ENCODE measurements at places on chromosomes 1 and 21.

DNA sequence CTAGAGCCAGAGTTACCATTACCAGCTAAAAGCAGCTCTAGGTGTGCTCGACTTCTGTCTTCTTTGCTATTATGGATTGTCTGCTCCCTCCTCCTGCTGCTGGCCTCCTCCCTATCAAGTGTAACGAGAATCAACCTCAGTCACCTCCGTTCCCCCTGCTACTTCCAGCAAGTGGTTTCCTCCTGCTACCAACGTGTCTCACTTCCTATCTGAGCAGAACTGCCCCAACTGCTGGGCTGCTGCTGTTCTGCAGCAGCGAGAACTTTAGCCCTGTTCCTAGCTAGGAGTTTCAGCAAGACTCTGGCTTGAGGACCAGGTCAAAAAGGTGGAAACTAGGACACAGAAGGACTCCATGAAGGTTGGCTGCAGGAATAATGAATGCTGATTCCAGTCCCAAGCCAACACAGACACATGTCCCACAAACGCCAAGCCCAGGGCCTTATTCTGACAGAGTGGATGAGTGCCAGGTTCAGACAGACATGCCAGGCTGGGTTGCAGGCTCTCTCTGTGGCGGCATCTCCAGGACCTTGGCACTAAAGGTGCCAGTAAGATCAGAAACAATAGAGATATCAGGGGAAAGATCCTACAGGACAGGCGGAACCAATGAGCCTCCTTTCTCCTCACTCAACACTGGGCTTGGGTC, 46.9 kb downstream of the CD34 start:
- no peaks in the 10 kb centered on the region for H3K27me3 ChIP-seq
- H3K36me3 ChIP-seq: peaks cover 4% of the 10 kb centered on the region
- no peak for DNase-seq
- H3K4me3 ChIP-seq: no peak overlapping the region
- no peaks in the 10 kb centered on the region for H3K4me1 ChIP-seq

- H3K4me1 ChIP-seq: peaks cover 28% of the 10 kb centered on the region
- DNase-seq: no peak
- no peaks in the 10 kb centered on the region for H3K27me3 ChIP-seq
- no peak overlapping the region for H3K4me3 ChIP-seq
- no peaks in the 10 kb centered on the region for H3K36me3 ChIP-seq
- peak overlapping the region; percentile 49 for H3K27ac ChIP-seq
Observed at GRCh38 chr1:207389728-207390464, 64.2 kb upstream of the CR2 start.

GRCh38 chr1:30615816-30616590, 107.4 kb downstream of the MATN1 start:
- H3K4me3 ChIP-seq: no peak overlapping the region
- no peaks in the 10 kb centered on the region for H3K36me3 ChIP-seq
- no peaks in the 10 kb centered on the region for H3K27me3 ChIP-seq

- H3K4me3 ChIP-seq: no peak overlapping the region
- H3K27me3 ChIP-seq: no peaks in the 10 kb centered on the region
- DNase-seq: no peak
- no peak overlapping the region for H3K27ac ChIP-seq
- no peaks in the 10 kb centered on the region for H3K36me3 ChIP-seq
Observed at GRCh38 chr1:212329105-212329504, 43.9 kb downstream of the PPP2R5A start.

DNA sequence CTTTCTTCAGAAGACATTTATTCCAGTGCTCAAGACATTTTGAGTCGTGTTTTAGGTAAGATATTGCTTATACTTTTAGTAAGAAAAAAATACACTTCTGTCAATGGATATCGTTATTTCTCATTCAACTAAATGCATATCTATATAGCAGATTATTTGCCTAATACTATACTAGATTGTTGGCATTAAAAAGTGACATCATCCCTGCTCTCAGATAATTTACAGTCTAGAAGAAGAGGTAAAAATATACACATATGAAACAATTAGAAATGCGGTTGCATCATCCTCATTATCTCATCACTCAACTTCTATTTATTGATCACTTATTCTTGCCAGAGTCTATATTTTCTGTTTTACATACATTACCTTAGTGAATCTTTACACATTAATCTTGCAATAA, 367.7 kb downstream of the ADGRL2 start:
- H3K27ac ChIP-seq: no peak overlapping the region
- DNase-seq: no peak
- no peaks in the 10 kb centered on the region for H3K27me3 ChIP-seq
- no peak overlapping the region for H3K4me3 ChIP-seq
- H3K36me3 ChIP-seq: no peaks in the 10 kb centered on the region

DNA sequence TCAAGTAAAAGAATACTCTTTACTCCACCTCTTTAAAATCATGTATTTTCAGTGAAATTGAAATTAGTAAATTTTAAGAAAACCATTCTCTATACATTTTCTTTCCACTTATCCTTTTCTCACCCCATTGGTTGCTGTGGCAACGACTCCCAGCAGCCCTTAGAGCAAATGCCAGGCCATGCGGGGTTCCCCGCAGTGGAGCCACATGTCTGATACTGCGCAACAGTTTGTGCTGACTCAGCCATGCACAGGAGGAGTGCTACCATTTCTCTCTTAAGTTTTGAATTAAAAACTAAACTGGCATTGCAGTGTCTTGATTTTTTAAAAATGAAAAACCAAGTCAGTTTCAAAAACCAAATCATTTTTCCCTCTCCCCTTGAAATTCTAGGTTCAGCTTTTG, 214.1 kb upstream of the L1TD1 start:
- H3K27ac ChIP-seq: no peak overlapping the region
- DNase-seq: no peak
- H3K27me3 ChIP-seq: no peaks in the 10 kb centered on the region
- H3K36me3 ChIP-seq: no peaks in the 10 kb centered on the region
- no peak overlapping the region for H3K4me3 ChIP-seq

DNA sequence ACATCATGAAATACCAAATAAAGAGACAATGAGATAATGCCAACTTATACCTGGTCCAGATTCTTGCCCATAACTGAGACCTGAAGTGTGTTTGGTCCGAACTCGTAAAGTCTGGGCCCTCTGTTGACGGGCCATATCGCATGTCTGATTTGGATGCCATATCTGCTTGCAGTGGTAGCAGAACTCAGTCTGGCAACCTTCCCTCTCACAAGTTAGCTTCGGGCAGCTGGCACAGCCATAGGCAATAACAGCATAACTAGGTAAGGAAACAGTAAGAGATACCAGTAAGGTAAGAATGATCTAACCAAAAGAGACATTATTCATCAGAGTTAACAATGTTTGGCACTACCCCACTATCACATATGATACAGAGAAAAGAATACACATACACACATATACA, 15.1 kb downstream of the RNF19B start:
- DNase-seq: no peak
- no peak overlapping the region for H3K4me3 ChIP-seq
- H3K4me1 ChIP-seq: peaks cover 34% of the 10 kb centered on the region
- peaks cover 49% of the 10 kb centered on the region for H3K36me3 ChIP-seq
- peak overlapping the region; percentile 19 for H3K27ac ChIP-seq
- H3K27me3 ChIP-seq: no peaks in the 10 kb centered on the region

DNA sequence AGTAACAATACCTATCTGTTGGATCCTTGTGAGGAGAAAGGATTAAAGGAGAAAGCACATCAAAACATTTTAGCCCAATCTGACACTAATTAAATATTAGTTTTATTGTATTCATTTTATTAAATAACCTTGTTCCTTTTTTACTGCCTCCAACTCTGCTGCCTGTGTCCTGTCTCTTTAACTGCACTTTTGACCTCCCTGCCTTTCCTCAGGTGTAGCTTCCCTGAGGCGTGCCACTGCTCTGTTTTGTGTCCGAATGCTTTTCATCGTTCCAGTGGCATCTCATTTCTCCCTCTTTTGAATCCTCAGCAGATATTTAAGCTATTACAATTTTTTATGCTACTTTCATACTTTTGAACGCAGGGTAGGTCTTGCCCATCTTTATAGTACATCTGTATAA, 10.3 kb downstream of the SPRTN start:
- no peak overlapping the region for H3K27ac ChIP-seq
- H3K4me3 ChIP-seq: no peak overlapping the region
- no peak for DNase-seq
- H3K4me1 ChIP-seq: no peaks in the 10 kb centered on the region
- H3K36me3 ChIP-seq: peaks cover 59% of the 10 kb centered on the region
- H3K27me3 ChIP-seq: no peaks in the 10 kb centered on the region

- H3K4me1 ChIP-seq: peaks cover 17% of the 10 kb centered on the region
- no peaks in the 10 kb centered on the region for H3K27me3 ChIP-seq
- H3K27ac ChIP-seq: no peak overlapping the region
- H3K4me3 ChIP-seq: no peak overlapping the region
- no peak for DNase-seq
- peaks cover 15% of the 10 kb centered on the region for H3K36me3 ChIP-seq
Observed at GRCh38 chr1:19466112-19466561, 19.2 kb downstream of the CAPZB start.

GRCh38 chr1:222861062-222861461, 46.2 kb downstream of the DISP1 start:
- H3K27me3 ChIP-seq: no peaks in the 10 kb centered on the region
- no peak for DNase-seq
- H3K4me3 ChIP-seq: no peak overlapping the region
- H3K4me1 ChIP-seq: no peaks in the 10 kb centered on the region
- no peak overlapping the region for H3K27ac ChIP-seq

- H3K27me3 ChIP-seq: no peaks in the 10 kb centered on the region
- DNase-seq: no peak
- H3K36me3 ChIP-seq: no peaks in the 10 kb centered on the region
- no peaks in the 10 kb centered on the region for H3K4me1 ChIP-seq
- no peak overlapping the region for H3K27ac ChIP-seq
Observed at GRCh38 chr1:185774394-185774793, 40.2 kb downstream of the HMCN1 start.

GRCh38 chr1:3733883-3734589, 18.2 kb upstream of the CCDC27 start:
- peak; percentile 50 for DNase-seq
- H3K27me3 ChIP-seq: no peaks in the 10 kb centered on the region
- H3K27ac ChIP-seq: no peak overlapping the region
- no peaks in the 10 kb centered on the region for H3K4me1 ChIP-seq
- no peak overlapping the region for H3K4me3 ChIP-seq

DNA sequence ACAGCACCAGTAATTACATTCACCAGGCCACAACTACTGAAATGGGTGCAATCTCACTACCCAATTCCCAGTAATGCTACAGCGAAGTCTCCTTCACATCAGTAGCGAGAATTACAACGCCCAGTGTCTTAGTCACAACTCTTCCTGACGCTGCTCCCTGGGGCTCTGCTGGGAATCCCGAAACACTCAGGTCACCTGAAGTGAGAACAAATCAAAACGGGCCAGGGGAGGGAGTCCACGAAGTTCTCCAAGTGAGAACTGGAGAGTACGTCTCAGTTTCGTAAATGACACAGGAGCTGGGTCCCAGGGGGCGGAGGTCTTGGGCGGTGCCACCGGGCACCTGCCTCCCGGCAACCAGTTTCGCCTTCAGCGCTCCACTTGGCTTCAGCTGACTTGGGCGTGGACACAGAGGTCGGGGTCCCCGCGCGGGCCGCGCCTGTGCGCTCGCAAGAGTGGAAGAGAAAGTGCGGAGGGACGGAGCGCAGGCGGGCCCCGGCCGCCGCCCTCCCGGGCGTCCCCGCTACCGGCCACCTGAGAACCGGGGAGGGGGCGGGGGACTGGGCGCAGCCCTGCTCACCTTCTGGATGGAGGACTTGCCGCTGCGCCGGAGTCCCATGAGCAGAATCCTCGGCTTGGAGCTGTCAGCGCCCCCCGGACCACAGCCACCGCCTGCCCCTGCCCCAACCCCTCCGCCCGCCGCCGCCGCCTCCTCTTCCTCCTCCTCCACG, 575 bp downstream of the RRAGC start:
- H3K27ac ChIP-seq: peak overlapping the region; percentile 55
- peaks cover 48% of the 10 kb centered on the region for H3K36me3 ChIP-seq
- no peaks in the 10 kb centered on the region for H3K27me3 ChIP-seq
- peak overlapping the region; percentile 74 for H3K4me3 ChIP-seq
- DNase-seq: peak; percentile 62

GRCh38 chr1:33244143-33244808, 12.0 kb upstream of the ZNF362 start:
- DNase-seq: no peak
- H3K36me3 ChIP-seq: no peaks in the 10 kb centered on the region
- no peaks in the 10 kb centered on the region for H3K27me3 ChIP-seq
- peak overlapping the region; percentile 19 for H3K27ac ChIP-seq
- no peak overlapping the region for H3K4me3 ChIP-seq

- no peak overlapping the region for H3K4me3 ChIP-seq
- no peak for DNase-seq
- no peaks in the 10 kb centered on the region for H3K4me1 ChIP-seq
- H3K36me3 ChIP-seq: no peaks in the 10 kb centered on the region
- H3K27ac ChIP-seq: no peak overlapping the region
- H3K27me3 ChIP-seq: no peaks in the 10 kb centered on the region
Observed at GRCh38 chr21:39094847-39095579, 88.2 kb downstream of the PSMG1 start.

DNA sequence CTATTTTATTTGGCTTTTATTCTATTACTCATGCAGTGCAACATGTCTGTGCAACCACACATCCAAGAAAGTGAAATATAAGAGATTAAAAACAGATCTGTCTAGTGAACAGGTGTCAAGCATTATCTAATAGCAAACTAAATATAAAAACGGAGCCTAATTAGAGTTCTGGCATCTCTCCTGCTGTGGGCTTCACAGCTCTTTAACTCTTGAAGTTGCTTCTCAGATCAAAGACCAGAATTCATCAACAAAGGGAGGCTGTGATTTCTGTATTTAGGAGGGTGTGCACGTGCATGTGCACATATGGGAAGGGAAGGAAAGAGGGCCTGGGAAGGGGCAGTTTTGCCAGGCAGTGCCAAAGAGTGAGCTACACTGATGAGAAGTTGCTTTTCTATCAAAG, 81.0 kb downstream of the MIS18A start:
- H3K27me3 ChIP-seq: no peaks in the 10 kb centered on the region
- no peaks in the 10 kb centered on the region for H3K4me1 ChIP-seq
- H3K27ac ChIP-seq: no peak overlapping the region
- no peak for DNase-seq

- H3K4me3 ChIP-seq: no peak overlapping the region
- no peaks in the 10 kb centered on the region for H3K27me3 ChIP-seq
- no peak for DNase-seq
- no peak overlapping the region for H3K27ac ChIP-seq
- no peaks in the 10 kb centered on the region for H3K36me3 ChIP-seq
Observed at GRCh38 chr1:231899046-231899445, 272.5 kb downstream of the DISC1 start.

DNA sequence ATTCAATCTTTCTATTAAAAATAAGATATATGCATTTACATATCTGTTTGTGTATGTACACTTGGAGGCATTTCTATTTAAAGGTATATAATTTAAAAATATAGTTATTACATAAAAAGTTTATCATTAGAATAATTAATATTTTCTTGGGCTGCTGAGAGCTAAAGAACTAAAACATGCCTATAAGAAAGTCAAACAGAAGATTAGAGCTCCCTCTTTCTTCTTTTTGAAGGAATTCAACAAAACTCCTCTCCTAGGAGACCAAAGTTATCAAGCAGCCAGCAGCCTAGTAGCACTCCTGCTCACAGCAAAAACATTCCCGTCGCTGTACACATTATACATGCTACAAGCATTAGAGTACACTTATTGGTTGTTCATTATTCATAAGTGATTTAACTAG, 216.4 kb downstream of the VAV3 start:
- H3K4me3 ChIP-seq: no peak overlapping the region
- no peaks in the 10 kb centered on the region for H3K36me3 ChIP-seq
- H3K4me1 ChIP-seq: no peaks in the 10 kb centered on the region

Measured in RWPE2 (cell line).